ENCODE measurements at places on chromosomes 5 and 9.

DNA sequence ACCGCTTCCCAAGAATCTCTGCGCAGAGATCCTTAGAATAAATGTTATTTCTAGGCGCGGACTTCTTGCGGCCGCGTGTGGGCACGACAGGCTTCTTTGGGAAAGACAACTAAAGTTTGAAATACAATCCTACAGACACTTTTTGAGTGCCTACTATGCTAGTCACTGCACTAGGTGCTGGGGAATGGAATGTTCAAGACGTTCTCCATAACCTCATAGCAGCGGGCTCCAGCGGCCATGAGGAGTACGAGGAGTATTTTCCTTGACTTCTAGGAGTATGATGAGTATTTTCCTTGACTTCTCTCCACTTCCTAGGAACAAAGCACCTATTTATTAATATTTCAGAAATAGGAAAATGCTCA lies 636 bp upstream of the PWWP2A start:
- DNase-seq: no peak

GRCh38 chr5:31954091-31954490 lies 220.0 kb downstream of the GOLPH3 start:
- DNase-seq: no peak

GRCh38 chr9:100714372-100715099 lies 136.7 kb downstream of the CAVIN4 start:
- peak; percentile 75 for DNase-seq

DNA sequence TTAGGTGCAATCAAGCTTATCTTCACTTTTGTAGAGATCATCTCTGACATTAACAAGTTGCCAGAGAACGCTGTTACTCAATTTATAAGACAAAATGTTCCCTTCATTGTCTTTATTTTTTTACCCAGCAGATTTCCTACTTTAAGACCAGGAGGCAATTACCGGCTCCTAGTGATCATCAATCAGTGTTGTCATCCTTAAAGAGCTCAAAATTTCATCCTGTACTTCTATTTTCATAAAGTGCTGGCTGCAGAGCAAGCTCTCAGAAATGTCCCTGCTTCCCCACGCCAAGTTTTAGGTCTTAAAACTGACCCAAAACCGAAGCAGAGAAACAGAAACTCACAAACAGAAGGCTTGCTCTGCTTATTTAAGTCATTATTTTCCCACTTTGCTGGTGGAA lies 82.9 kb downstream of the PJA2 start:
- DNase-seq: no peak

Data from inflammatory macrophage treated with lipopolysaccharide for 1 hour (primary cell).